ENCODE measurements at places on chromosomes 5 and 9.
A peak's percentile ranks its signal among the peaks of the same experiment; 100 is the strongest.

GRCh38 chr9:87436716-87437115, 61.0 kb upstream of the DAPK1 start:
- DNase-seq = no peak

DNA sequence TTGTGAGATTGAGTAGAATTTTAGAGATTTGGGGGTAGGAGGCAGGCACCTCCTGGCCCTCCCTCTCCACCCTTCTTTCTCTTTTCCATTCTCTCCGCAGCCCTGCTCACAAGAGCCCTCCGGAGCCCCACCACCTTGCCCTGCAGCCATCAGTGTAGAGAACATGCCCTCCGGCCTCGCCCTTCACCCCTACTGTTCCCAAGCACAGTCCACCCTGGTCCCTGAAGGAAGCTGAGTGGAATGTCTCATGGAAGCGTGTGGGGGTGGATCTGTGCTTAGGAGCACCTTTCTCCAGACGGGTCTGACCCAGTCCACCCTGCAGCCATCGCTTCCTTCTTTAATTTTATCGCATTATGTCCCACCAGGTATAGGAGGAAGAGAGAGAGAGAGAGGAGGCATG, 267.1 kb downstream of the NSG2 start:
- DNase-seq = no peak

DNA sequence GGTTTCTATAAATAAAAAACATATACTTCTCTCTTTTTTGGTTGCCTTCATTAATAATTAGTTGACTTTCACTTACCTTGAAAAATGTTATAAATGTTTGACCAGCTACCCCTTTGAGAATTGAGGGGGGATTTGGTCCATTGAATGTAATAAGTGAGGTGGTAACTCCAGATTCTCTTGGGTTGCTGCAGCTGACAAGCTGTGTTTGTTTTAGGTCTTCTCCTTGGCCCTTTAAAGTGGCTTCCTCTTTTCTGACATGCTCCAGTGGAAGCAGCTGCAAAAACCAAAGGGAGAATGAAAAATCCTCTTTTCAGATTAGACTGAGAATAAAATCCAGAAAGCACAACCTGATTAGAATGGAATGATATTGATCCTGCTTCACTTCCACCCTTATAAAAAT, 410.5 kb downstream of the TMEM38B start:
- DNase-seq = no peak

DNA sequence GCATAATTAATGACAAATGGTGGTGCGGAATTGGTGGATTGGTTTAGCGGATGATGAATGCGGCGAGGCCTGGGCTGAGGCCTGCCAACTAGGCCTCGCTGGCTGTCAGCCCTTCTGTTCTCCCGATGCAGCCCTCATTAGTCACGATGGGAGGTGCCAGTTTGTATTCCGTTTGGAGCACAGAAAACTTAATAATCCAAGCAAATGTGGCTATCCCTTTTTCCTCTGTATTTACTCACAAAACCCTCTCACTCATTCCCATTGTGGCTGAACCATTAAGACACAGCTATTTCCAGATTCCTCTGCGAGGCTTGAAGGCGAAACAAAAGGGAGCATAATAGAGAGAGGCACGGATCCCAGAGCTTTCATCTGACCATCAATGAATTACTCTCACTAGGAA, 114.3 kb downstream of the MVB12B start:
- no peak for DNase-seq

DNA sequence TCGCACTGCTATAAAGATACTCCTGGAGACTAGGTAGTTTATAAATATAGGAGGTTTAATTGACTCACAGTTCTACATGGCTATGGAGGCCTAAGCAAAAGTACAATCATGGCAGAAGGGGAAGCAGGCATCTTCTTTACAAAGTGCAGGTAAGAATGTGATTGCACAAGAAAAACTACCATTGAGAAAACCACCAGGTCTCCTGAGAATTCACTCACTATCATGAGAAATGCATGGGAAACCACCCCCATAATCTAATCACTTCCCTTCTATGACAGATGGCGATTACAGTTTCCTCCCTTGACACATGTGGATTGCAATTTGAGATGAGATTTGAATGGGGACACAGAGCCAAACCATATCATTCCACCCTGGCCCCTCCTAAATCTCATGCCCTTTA, 121.2 kb upstream of the ST8SIA4 start:
- no peak for DNase-seq

- DNase-seq = no peak
Measured at GRCh38 chr5:139294374-139295165, 1.0 kb downstream of the MATR3 start.

GRCh38 chr5:44361342-44362001, 27.7 kb downstream of the FGF10 start:
- DNase-seq = no peak

- peak; percentile 22 for DNase-seq
Measured at GRCh38 chr9:130578865-130579737, at the start of gene FUBP3. TSS of gene FUBP3 (plus strand) at chr9:130579577. CDS start at chr9:130579681, 104 bp downstream.

DNA sequence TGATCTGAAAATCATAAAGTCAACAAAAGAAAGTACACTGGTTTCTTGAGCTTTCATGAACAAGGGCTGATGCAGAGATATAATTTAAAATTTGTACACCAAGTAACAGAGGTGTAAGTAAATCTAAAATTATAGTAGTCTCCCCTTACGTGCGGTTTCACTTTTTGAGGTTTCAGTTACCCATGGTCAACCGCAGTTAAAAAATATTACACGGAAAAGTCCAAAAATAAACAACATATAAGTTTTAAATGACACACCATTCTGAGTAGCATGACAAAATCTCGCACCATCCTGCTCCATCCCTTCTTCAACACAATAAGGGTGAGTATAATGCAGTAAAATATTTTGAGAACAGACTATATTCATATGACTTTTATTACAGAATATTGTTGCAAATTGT, 54.4 kb downstream of the AUH start:
- DNase-seq = no peak

DNA sequence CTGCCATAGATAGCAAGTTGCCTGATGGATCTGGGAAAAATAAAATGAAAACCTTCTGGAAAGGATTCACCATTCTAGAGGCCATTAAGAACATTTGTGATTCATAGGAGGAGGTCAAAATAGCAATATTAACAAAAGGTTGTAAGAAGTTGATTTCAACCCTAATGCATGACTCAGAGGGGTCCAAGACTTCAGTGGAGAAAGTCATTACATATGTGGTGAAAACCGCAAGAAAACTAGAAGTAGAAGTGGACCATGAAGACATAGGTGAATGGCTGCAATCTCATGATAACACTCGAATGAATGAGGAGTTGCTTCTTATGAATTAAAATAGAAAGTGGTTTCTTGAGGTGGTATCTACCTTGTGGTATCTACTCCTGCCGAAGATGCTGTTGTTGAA, 86.6 kb downstream of the GABRA1 start:
- no peak for DNase-seq

- no peak for DNase-seq
Measured at GRCh38 chr5:145633474-145633873, 201.7 kb downstream of the PRELID2 start.

DNA sequence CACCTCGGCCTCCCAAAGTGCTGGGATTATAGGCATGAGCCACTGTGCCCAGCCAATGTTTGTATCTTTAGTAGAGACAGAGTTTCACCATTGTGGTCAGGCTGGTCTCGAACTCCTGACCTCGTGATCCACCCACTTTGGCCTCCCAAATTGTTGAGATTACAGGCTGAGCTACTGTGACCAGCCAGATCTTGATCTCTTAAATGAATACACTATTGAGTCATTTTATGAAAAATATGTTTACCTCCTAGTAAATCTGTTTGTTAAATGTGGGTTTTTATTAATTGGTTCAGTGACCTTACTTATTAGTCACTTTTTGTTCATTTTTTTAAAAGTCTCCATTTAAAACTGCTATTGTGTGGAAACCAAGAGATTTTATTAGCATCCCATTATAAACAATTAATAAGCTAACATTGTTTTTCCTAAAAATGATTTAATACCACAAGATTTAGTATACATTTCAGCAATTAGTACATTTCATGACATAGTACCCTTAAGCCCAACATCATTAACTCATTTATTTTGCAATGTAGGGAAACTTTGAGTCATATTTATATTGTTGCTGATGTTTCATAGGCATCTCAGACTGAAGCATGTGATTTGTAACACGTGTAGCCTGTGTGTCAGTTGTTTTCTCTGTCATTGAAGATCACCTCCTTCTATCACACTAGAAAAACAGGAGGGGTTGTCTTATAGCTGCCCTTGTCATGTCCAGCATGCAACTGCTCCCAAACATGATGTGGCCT, 261.2 kb downstream of the TAF11L14 start:
- no peak for DNase-seq

GRCh38 chr5:120955795-120956194, 491.7 kb downstream of the PRR16 start:
- DNase-seq = no peak

DNA sequence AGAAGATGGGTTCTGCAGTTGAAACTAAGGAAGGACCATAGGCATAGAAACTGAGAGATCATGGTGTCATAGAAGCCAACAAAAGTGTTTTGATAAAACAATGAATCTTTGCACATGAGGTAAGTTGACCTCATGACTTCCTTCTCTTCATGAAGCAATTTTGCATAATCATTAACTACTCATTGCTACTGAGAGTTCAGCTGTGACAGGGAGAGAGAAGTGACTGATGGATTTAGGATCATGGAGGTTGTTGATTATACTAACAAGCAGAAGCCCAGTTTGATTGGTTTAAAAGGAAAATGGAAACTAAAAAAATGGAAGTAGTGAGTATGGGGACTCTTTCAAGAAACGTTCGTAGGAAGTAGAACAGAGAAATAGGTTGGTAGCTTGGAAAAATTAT, 51.2 kb downstream of the PARP8 start:
- DNase-seq = no peak

GRCh38 chr9:84647699-84648098, 21.8 kb upstream of the NTRK2 start:
- DNase-seq = no peak

DNA sequence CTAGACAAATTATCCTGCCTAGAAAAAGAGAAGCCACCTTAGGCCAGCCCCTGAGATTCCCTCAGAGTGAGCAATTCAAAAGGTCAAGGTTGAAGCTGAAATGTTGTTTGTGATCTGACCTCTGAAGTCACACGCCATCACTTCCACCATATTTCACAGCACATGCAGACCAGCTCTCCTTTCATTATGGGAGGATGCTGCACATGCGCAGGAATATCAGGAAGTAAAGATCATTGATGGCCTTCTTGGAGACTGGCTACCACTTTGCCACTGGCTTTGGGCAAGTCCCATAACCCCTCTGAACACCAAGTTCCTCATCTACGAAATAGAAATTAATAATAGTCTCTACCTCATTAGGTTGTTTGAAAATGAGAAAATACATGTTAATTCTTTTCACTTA, 39.5 kb downstream of the CDO1 start:
- DNase-seq = no peak

DNA sequence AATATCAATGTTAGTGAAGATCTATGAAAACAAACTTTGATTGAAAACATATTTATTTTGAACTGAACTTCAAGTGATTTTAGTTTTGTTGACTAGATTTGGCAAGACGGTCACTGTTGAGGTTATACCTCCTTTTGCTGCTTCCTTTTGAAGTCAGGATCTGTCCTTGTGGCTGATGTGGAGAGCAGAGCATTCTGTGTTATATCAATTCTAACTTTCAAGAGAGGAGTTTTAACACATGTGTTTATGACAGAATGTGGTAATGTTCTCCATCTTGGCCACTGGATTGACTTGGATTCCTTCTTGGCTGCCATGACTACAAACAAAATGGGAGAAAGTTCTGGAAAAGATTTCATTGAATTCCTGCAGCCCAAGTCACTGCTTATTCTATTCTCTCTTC, 104.0 kb upstream of the ACTBL2 start:
- DNase-seq = no peak

DNA sequence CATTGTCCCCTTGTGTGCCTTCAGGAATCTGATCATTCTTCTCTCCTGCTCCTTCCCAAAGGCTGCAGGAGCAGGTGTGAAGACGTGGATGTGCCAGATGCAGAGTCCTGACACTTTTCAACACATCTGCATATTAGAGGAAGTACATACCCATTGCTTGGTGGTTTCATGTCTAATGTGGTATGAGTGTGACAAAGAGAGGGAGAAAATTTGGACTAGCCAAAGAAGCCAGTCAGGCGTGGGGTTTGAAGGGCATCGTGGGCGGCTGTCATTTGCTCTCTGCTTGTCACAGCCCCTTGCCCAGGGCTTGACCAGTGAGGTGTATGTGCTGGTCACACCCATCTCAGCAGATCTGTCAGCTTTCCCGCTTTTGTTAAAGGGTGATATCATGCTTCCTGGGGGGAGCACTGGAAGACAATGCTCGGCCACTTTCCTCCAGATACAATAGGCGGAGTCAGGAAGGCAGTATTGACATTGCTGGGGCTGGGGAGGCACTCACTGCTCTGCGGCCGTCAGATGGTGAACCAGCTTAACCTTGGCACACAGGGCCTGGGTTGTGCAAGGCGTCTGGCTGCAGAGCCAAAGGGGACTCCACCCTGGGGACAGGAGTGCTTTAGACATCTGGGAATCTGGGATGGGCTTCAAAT, 8.6 kb downstream of the TEK start:
- no peak for DNase-seq

- no peak for DNase-seq
Measured at GRCh38 chr5:176817841-176818377, 7.5 kb downstream of the UNC5A start.

DNA sequence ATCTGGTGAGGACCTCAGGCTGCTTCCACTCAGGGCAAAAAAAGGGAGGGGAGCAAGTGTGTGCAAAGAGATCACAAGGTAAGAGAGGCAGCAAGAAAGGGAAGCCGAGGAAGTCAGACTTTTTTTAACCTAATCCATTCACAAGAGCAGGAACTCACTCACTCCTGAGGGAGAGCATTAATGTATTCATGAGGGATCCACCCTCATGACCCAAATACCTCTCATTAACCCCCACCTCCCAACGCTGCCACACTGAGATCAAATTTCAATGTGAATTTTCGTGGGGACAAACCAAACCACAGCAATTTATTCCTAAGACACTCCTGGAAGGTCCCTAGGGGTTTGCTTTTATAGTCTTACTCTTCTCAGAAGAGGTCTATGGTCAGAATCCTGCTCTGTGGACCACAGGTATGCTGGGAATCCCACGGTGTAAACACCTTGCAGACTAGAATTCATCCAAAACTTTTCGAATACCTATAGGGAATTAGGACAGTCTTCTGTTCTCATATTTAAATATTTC, 108.7 kb downstream of the HSD17B3 start:
- DNase-seq = no peak

DNA sequence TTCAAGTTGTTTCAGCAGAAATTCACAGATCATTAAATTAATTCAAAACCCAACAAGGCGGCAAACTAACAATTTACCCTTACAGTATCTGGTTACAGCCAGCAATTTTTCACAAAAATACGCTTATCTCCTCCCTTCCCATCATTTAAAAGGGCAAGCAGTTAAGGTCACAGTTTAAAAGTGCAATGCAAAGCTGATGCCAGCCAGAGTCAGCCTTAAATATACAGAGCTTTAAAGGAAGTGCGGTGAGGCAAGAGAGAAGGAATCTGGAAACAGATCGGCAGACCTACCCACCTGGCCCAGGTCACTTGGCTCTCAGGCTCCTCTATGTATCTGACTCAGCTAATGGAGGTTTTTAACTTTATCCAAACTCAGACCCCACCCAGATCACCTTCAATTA, 31.0 kb downstream of the EPB41L4A start:
- DNase-seq = no peak
